CD4-positive, alpha-beta T cell treated with Interleukin-4 for 4 hours (primary cell): ENCODE measurements at places on chromosomes 13 and 19.

DNA sequence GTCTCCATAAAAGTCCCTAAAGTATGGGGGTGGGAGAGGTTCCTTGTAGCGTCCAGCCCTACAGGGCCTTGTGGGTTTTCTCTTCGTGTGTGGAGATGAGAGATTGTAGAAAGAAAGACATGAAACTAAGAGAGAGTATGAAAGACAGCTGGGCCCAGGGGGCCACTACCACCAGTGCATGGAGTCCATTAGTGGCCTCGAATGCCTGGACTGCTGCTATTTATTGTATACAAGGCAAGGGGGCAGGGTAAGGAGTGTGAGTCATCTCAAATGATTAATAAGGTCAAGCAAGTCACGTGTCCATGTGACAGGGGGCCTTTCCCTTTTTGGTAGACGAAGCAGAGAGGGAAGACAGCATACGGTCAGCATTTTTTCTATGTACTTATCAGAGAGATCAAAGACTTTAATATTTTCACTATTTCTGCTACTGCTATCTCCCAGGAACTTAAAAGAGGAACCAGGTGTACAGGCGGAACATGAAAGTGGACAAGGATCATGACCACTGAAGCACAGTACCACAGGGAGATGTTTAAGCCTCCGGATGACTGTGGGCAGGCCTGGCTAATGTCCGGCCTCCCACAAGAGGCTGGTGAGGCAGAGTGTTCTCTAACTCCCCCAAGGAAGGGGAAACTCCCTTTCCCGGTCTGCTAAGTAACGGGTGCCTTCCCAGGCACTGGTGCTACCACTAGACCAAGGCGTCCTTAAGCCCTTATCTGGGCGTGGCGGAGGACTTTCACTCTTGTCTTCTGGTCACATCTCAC, 25.5 kb downstream of the FGF21 start:
- DNase-seq: peak; percentile 10

DNA sequence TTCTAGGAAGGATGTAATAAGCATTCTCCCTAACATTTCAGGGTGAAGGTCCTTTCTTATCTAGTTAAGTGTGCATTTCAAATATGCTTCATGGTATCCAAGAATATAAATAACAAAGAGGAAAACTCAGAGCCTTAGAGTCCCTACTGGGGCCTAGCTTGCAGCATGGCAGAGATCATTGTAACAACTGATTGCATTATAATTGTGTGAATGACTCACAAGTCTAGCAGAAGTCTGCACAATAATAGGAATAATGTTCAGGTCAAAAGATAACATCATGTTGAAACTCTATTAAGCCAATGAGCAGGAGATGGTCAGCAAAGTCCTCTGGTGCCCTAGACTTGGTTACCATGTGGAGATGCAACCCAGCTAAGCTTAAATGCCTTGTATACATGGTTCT, 3.4 kb downstream of the POSTN start:
- DNase-seq: no peak

- no peak for DNase-seq
Measured at GRCh38 chr13:52428295-52428694, 22.1 kb downstream of the VPS36 start.

DNA sequence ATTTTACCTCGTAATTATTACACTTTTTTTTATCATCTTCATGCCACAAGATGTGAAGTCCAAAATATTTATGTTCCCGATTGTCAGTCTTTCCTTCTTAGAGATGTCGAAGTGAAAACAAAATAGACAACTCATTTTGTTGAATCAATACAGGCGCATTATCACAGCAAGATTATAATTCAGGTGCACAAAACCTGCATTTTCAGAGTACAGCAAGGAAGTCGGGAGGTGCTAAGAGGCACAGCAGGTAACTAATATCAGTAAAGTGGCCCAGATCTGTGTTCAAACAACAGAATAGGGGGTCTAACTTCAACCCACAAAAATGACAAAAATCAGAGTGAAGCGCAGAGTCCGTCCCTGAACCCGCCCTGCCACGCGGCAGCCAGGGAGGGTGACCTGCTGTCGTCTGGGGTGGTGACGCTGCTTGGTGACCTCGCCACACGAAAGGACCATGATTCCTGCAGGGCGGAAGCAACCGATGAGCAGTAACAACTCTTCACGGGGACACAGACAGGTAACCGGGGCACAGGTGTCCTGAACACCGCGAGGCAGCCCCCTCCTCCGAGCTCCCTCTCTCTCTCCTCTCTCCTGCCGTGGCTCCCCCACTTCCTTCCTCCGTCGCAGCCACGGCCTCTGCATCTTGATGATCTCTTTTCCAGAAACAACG, 50.9 kb upstream of the SPACA7 start:
- no peak for DNase-seq

GRCh38 chr13:48294653-48295052, 8.9 kb upstream of the RB1 start:
- DNase-seq: no peak

DNA sequence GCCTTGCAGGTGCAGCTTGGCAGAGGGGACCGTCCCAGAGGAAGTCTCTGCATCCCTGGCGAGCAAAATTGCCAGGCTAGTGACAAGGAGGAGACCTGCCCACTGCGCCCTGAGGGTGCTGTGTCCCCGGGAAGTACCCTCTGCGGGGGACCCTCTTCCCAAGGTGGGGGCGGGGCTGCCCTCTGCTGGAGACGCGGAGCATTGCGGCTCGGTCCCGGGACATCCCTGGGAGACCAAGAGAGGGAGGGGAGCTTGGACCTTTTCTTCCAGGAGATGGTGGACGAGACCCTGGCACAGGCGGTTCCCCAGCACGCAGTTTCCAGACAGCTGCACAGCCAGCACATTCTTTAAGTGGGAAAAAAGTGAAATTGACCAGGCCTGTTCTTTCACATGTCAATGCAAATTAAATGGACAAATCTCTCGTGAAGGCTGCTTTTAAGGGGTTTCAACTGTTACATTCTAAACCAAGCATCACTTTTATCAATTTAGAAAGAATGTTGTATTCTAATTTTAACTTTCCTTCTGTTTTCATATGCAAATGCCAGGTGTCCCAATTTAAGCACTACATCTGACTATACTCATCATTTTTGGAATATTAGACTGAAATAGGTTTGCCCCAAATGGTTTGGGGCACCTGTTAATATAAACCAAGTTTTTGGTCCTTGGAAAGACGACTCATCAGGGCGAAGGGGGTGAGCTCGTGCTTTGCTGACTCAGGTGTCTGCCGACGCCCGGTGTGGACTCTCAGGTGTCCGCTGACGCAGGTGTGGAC, 60.7 kb downstream of the MCF2L start:
- DNase-seq: peak; percentile 29

DNA sequence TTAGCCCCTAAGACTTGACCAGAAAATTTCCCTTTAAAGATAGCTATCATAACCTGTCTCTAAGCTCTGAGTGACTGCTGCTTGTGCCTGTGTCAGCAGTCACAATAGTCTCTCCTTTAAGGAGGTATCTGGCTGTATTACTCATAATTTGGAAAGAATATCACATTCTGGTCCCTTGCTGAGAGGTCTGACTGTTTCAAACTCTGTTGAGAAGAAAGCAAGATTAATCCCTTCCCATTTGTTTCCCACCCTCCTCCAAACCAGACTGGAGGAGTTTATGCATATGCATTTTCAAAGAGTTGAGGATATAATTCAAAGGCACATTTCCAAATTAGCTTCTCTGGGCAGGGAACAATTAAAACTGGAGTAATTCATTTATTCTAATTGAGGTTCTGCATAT, 2.3 kb downstream of the HTR2A start:
- no peak for DNase-seq

DNA sequence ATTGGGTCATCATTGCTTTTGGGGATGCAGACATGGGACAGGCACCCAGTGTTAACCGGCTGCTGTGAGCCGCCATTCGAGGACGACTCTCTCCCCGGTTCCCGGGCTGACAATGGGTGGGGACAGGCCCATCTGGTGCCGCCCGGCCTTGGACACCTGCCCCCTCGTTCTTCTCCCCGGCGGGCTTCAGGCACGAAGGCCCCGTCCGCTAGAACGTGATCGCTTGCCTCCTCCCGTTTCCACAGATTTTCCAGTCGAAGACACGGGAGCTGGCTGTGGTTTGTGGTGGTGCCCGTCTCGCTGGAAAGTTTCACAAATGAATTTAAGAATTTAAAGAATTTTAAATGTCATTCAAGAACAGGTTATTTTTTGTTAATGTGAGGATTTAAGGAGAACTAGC, 2.0 kb downstream of the PALM start:
- no peak for DNase-seq

DNA sequence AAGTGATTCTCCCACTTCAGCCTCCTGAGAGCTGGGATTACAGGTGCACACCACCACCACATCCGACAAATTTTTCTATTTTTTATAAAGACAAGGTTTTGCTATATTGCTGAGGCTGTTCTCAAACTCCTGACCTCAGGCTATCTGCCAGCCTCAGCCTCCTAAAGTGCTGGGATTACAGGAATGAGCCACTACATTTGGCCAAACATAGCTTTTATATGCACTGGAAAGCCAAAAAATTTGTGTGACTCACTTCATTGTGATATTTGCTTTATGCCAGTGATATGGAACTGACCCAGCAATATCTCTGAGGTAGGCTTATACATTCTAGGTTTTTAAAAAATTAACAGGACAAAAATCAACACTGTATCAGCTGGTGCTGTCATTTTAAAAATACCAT, 26.8 kb upstream of the ACOD1 start:
- no peak for DNase-seq

DNA sequence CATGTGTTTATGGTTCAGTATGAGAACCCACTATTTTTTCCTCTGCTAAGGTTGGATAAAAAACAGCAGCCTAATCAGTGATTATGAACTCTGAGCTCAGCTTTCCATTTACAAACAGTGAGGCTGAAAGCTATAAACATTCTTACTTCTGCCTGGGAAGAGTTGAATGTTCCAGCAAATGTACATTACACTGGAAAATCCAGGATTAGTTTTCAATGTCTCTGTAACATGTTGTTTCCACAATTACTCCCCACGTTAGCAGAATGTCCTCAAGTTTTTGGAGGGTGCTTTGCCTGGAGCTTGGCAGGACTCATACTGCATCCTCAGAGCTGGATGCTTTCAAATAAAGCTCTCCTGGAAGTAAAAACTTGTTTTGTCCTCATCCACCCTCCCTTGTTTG, 150.4 kb downstream of the POSTN start:
- no peak for DNase-seq

DNA sequence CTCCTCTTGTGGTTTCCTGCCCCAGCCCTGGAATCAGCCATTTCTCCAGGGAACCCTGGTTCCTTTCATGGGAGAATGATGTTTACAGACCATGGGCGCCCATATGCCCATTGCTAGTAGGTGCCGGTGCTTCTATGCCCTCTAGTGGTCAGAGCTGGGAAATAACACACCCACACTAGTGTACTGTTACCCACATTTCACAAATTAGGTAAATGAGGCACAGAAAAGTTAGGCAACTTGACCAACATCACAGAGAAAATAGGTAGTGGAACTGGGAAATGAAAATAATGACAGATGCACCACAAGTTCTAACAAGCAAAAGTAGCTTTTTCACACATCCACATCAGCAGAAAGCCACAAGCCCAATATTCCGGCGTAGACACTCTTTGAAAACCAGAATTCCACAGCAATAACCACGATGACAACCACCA, 1.3 kb upstream of the CEACAM3 start:
- peak; percentile 66 for DNase-seq

GRCh38 chr13:23480324-23480723, 46.8 kb upstream of the SACS start:
- no peak for DNase-seq

DNA sequence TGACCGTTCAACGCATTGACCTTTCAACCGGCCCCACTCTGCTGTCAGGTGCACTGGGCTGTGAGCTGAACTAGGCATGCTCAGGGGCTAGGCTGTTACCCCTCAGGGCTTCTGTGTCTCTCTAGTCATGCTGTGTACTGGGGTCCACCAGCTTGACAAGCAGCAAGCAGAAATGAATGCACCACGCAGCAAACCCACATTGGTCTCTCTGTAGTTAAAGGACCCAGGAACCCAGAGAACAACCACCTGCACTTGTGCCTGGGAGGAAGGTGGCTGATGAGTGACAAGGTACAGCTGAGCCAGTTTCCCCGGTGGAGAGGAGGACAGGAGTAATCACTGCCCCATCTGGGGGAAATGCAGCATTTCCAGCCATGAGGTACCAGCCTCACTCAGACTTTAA, 159.9 kb downstream of the USP12 start:
- no peak for DNase-seq

DNA sequence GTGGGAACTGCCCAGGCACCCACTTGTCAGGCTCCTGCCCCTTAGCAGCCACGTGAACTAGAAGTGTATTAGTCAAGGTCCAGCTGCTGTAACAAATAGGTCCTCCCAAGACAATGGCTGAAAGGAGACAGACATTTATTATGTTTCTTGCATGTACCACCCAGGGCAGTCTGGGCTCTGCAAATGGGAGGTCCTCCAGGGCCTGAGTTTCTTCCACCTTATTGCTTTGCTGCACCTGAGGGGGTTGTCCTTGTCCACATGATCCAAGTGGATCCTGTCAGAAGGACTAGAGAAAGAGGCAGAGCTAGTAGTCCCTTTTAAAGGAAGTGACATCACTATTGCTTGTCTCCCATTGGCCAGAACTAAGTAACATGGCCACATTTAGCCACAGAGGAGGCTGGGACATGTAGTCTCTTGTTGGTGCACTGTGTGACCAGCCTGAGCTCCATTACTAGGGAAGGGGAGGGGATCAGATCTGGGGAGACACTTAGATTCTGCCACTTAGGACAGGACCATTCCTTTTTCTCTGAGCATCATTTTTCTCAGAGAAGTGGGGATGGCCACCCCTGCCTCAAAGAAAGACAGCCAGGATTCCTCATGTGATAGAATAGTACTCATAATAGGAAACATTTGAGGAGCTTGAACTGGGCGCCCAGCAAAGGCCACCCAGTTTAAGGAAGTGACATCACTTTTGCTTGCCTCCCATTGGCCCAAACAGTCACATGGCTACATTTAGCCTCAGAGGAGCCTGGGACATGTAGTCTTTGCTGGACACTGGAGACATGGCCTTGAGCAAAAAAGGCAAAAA, 15.1 kb downstream of the CC2D1A start:
- DNase-seq: peak; percentile 21

GRCh38 chr13:45209229-45209628, 8.4 kb upstream of the KCTD4 start:
- DNase-seq: no peak

DNA sequence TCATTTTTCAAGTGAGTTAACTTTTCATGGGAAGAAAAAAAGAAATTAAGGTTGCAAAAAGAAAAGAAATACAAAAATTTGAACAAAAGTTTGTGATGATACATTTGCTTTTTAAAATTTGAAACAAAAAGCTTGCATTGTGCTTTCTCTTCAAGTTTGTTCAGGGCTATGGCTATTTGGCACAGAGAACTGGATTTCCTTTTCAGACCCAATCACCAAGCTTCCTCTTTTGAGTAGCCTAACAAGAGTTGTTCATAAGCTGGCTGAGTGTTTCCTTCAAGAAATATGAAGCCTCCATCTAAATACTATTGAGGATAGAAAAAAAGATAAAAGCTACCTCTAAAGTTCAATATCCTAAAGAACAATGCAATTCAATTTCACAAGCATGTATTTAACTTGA, 787.8 kb downstream of the LIG4 start:
- no peak for DNase-seq

GRCh38 chr19:43777163-43777695, 3.5 kb downstream of the KCNN4 start:
- DNase-seq: peak; percentile 84
